Nephron progenitor cell (in vitro differentiated cells): ENCODE measurements at places on chromosomes 1 and 21.

DNA sequence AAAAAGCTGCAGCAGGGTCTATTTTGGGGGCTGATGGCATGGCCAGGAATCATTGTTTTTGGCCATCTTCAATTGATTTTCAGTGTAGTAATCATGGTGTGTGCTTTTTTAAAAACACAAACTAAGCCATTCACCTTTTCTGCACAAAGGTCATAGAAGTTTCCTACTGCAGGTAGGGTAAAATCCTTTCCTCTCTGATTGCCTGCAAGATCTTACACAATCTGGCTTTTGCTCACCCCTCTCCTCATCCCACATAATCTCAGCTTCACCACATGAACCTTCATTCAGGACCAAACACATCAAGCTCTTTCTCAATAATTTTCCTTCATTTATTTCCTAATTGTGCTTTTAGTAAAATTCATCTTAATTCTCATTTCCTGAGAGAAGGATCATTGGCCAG, 38.3 kb upstream of the GBP5 start:
- no peak for DNase-seq
- no peak overlapping the region for H3K27ac ChIP-seq
- H3K36me3 ChIP-seq, result no peaks in the 10 kb centered on the region
- H3K4me1 ChIP-seq, result peaks cover 16% of the 10 kb centered on the region
- no peak overlapping the region for H3K4me3 ChIP-seq

GRCh38 chr1:98824736-98825135, 163.2 kb downstream of the SNX7 start:
- no peaks in the 10 kb centered on the region for H3K4me1 ChIP-seq
- no peaks in the 10 kb centered on the region for H3K36me3 ChIP-seq
- no peaks in the 10 kb centered on the region for H3K27me3 ChIP-seq
- no peak overlapping the region for H3K4me3 ChIP-seq

DNA sequence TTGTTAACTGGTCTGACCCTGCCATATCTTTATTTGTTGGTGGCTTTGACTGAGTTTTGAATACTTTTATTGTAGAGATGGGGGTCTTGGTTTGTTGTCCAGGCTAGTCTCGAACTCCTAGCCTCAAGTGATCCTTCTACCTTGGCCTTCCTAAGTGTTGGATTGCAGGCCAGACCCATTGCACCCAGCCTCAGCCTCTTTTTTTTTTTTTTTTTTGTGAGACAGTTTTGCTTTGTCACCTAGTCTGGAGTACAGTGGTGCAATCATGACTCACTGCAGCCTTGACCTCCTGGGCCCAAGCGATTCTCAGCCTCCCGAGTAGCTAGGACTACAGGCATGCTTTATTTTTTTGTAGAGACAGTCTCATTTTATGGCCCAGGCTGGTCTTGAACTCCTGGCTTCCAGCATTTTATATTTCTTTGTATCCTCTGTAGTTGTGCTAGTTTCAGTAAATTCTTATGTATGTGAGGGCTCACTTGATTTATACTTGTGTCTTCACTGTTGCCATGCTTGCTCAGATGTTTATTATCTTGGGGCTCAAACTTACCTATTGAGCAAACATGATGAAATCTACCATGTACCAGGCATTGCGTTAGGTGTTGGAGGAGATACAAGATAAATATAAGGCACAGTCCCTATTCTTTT, 24.1 kb downstream of the THRAP3 start:
- no peaks in the 10 kb centered on the region for H3K27me3 ChIP-seq
- H3K4me1 ChIP-seq, result no peaks in the 10 kb centered on the region
- H3K36me3 ChIP-seq, result peaks cover 60% of the 10 kb centered on the region

DNA sequence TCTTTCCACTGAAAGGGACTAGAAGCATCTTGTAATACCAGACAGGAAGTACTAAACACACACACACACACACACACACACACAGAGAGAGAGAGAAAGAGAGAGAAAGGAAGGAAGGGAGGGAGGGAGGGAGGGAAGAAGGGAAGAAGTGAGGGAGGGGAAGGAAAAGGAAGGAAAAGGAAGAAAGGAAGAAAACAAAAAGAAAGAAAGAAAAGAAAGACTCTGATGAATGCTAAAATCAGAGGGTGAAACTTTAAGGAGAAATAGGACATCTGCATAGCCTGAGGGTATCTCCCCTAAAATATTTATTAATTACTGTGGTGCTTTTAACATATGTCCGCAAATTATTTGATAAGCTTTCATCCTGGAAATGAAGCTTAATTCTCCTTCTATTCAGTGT, 10.6 kb downstream of the TRIT1 start:
- DNase-seq, result no peak
- no peaks in the 10 kb centered on the region for H3K27me3 ChIP-seq
- no peak overlapping the region for H3K4me3 ChIP-seq
- H3K36me3 ChIP-seq, result peaks cover 88% of the 10 kb centered on the region
